ENCODE measurements at places on chromosomes 1 and 21. TPM values are rescaled to one million over a fixed set of nuclear protein-coding genes. Genes with fewer than 3 reads are reported as not detected.
A peak's percentile ranks its signal among the peaks of the same experiment; 100 is the strongest.

GRCh38 chr1:11563560-11564069 lies 84.7 kb downstream of the DISP3 start:
- DNase-seq, result no peak

The SLC5A9 gene
- total RNA-seq, result not detected

DNA sequence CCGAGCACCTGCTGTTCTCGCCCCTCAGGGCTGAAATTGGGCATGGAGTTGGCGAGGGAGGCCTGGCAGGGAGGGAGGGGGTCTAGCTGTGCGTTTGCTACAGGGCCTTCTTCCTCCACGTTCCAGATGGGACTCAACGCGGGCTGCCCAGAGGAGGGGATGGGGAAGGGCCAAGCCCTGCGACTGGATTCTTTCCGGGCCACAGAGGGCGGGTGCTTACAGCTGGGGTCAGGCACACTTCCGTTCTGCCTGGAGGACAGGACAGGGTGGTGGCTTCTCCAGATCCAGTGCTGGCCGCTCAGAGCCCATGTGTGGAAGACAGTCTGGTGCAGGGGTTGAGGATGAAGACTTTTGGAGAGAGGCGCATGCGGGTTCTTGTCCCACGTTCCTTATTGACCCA lies 90.0 kb downstream of the EDEM3 start:
- DNase-seq, result no peak

- no peak for DNase-seq
Observed at GRCh38 chr1:211580303-211580687, 1.3 kb upstream of the SLC30A1 start.

- no peak for DNase-seq
Observed at GRCh38 chr1:147211577-147211976, 13.6 kb downstream of the FMO5 start.

The DENND2D gene
- 297 TPM for total RNA-seq

- DNase-seq, result no peak
Observed at GRCh38 chr1:101410048-101410878, 173.4 kb downstream of the S1PR1 start.

The KAZN gene
- 2.0 TPM for total RNA-seq

DNA sequence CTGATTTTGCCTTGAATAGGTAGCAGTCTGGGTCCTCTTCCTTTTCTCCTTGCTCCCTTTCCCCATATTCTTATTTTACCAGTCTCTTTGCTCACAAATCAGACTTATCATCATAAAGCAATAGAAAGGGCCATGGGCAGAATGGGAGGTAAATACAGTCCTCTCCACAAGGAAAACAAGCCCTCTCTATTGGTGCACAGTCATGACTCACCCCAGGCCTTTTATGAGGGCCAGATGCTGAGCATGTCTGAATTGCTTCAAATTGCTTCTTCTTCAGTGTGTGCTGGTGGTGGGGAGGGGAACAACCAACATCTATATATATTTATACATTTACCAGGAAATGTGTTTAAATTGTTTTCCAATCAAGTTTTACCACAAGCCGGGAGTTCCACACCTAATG lies 75.2 kb downstream of the GFI1 start:
- no peak for DNase-seq

GRCh38 chr1:212218911-212219310 lies 66.3 kb upstream of the PPP2R5A start:
- DNase-seq, result no peak

GRCh38 chr1:30777060-30777903 lies 19.7 kb upstream of the LAPTM5 start:
- no peak for DNase-seq

DNA sequence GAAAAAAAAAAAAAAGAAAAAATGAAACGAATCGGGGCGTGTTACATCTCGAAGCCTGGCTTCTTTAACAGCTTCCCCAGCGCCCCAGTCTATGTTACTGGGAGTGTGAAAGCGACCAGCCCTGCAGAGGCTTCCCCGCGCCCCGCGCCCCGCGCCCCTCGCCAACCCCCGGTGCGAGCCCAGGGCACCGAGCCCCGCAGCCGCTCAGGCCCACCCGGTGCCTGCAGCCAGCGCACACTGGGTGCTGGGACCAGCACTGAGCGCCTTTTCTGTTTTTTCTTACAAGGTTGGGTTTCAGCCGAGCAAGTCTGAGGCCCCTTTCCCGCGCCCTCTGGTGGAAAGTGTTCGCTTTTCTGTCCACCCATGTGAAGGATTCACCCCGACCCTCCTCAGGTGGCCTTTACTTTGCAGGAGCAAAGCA lies 42.1 kb upstream of the ZNF496 start:
- peak; percentile 76 for DNase-seq

DNA sequence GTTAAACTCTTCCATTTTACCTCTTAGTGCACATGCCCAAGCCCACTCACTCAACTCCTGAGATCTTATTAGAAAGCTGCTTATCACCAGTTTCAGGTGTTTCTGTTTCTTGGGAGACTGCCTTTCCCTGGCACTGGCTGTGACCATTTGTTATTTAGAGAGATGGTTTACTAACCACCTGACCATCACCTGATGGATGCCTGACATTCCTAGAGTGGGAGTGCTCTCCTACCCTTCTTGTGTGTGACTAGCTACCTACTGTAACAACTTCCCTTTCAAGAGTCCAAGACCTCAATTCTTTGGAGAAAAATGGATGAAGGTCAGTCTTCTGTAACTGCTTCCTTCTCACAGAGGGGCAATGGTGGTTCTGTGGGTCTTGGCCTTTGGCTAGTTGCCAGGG lies 755.2 kb upstream of the ADAMTS5 start:
- no peak for DNase-seq

GRCh38 chr1:25653558-25653957 lies 37.0 kb downstream of the MAN1C1 start:
- DNase-seq, result no peak

The BLACAT1 gene
- 0.09 TPM for total RNA-seq

- DNase-seq, result peak; percentile 26
Observed at GRCh38 chr1:93448292-93448982, 519 bp downstream of the FNBP1L start.

DNA sequence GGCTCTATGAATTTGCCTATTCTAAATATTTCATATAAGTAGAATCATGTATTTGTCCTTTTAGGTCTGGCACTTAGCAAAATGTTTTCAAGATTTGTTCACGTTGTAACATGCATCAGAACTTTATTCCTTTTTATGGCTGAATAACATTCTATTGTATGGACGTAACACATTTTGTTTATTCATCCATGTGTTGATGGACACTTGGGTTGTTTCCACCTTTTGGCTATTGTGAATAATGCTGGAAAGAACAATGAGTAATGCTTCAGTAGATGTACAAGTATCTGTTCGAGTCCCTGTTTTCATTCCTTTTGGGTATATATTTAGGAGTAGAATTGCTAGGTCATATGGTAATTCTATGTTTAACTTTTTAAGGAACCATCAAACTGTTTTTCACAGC lies 24.7 kb downstream of the SLC35A3 start:
- no peak for DNase-seq

GRCh38 chr1:241101622-241102021 lies 255.4 kb downstream of the RGS7 start:
- no peak for DNase-seq

- DNase-seq, result no peak
Observed at GRCh38 chr1:196466654-196467053, 141.6 kb downstream of the KCNT2 start.

The FCRL2 gene
- total RNA-seq, result 1.1 TPM

The NBPF6 gene
- total RNA-seq, result not detected

DNA sequence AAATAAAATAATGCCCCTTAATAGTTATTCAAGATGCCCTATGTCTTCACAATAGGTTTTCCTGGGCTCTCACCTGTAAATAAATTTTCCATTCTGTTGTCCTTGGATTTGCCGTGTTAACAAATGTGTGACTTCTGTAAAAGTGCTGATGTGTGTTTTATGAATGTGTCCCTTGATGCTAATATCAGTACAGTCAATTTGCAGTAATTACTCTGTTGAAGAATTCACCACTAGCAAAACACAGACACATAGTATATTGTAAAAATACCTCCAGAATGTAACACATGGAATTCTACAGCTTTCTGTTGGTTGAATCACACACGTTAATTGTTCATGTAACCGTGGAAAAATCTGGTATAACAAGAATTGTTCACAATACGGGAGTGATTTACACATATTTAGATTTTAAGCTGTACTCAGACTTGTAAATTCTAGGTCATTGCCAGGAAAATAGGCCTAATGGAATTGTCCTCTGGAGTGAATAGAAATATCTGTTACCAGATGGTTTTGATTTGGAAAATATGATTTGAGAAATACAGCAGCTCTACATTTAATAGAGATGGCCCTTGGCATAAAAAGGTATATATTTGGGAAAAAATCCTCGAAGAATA lies 36.7 kb upstream of the KCNK2 start:
- no peak for DNase-seq

DNA sequence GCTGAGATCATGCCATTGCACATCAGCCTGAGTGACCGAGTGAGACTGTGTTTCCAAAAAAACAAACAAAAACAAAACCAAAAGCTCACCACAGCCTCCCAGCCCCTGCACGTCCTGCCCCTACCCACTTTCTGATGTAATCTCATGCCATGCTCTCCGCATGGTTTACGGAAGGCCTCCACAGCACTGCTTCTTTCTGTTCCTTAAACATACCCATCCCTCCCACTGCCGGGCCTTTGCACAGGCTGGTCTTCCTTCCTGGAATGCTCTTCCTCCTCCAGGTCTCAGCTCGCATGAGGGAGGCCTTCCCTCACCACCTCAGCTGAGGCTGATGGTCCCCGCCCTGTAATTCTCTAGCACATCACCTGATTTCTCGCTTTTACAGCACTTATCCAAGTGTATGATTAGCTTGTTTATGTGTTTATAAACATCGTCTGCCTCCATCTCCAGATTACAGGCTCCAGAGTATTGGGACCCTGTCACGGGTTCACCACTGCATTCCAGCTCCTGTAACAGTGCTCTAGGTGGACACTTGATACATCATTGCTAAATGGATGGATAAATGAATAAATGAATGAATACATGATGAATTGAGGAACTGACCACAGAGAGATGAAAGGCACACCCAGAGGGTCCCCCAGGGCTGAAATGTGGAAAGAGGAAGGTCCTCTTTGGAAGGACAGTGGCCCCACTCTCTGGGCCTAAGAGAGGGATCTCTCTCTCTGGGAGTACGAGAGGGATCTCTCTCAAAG lies 22.1 kb downstream of the TCEA3 start:
- DNase-seq, result no peak

DNA sequence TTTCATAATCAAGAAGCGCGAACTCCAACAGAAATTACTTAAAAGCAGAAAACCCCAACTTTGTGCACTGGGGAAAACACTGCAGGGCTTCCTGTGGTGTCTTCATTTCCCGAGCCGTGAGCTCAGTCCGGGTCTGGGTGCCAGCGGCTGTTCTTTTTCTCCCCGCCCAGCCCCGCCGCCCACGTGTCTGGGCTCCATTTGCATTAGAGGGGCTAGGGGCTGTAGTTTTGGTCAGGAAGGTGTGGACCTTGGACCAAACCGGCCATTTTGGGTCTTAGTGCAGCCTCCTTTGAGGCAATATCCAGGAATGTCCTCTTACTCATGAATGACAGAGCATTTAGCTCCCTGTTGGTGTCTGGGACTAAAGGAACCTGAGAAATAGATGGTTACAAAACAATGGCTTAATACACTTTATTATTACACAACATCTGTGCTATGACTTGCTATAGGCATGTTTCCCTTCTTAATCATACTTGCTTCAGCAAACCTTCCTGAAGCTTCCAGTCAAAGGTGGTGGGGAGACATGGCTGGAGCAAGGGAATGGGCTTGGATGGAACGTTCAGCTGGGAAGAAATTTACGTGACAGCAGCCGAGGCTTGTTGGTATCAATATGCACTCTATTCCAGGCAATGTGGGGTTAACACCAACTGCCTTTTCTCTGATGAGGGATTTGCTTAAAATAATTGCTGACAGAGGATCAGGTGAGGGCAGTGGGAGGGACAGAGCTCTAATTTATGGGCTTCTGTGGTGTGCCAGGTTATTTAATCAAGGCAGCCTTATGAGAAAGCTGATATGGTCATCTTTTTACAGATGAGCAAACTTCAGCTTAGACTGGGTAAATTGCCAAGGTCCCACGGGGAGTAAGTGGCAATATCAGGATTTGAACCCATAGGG lies 1.1 kb downstream of the AGTRAP start:
- DNase-seq, result peak; percentile 77

The ITLN2 gene
- total RNA-seq, result not detected

The OR2AK2 gene
- 0.88 TPM for total RNA-seq

The ALX3 gene
- total RNA-seq, result not detected

GRCh38 chr1:151143057-151143435 lies 3.4 kb downstream of the SEMA6C start:
- no peak for DNase-seq

GRCh38 chr1:230215031-230215430 lies 148.0 kb downstream of the GALNT2 start:
- no peak for DNase-seq

Measured in natural killer cell (primary cell).